ENCODE measurements at places on chromosomes 3 and 15.

GRCh38 chr3:851098-851790, 241.6 kb upstream of the CNTN6 start:
- no peak for DNase-seq

DNA sequence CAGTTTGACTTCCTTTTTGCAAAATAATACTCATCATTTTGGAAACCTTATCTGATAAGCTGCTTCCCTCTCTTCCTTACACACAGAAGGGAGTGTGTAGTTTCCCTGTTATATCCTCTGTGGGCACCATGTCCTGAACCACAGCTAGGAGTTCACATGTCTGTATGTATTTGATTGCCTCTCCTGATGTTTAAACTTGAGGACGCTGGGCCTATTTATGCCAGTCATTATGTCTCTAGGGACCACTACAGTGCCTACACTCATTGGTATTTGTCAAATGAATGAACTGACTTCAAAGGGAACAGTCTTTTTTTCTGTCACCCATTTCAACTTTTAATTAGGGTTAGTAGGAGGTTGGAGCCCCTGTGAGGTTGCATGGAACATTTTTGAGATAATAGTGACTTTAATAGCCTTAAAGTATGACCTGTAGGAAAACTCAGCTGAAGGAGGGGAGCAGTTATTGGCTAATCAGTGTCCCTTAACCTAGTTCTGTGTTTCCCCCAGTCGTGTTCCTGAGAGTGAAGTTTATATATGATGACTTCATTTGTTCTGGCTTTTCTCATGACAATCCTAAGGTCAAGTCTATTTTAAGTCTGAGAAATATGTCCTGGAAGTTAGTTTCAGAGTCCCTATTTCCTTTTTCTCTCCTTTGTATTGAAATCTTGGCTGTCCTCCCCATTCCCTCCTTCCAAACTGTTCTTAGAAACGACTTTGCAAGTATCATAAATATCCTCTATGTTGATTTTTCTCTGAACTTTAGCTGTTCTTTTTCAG, 28.9 kb downstream of the PDE8A start:
- DNase-seq: no peak

DNA sequence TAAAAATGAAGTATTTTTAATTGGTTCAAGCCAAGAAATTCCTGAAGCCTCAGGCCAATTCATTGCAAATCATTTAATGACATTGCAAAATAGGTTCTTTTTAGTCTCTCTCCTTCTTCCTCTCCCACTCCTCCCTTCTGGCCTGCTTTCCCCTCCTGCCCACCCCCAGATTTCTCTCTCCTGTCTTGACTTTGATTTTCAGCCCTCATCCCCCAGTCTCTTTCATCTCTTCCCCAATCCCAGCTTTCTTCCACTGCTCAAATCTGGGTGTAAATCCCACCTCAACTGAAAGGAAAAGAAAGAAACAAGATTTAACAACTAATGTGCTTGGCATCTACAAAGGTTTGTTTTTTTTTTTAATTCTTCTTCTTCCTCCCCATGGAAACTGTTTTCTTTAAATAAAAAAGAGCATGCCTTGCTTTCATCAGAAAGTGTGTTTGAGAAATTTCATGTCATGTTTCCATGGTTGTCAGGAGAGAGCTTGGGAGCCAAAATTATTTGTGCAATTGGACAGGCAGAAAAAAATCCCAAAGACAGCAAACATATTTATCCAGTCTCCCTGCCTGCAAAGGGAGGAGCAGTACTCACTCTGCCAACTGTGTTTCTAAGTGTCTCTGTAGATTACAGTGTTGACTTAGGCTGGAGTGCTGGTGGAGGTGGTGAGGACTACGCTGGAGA, 50.4 kb downstream of the BOC start:
- DNase-seq: no peak

GRCh38 chr3:195104340-195104739, 166.6 kb downstream of the XXYLT1 start:
- DNase-seq: no peak

DNA sequence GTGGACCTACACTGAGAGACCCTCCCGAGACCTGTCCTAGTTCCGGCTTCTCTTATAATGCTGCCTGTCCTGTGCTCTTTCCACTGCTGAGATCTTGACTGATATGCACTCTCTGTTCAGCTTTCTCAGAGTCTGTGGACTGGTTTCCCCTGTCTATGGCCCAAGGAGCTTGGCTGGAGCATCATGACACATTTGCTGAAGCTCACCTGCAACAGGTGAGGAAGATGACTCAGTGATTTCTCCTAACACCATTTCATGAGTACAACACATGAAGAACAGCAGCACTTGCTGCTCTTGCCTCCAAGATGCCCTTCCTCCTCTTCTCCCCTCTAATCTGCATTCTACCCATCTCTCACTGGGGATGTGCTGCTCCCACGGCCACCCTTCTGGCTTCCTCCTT, 92.1 kb downstream of the DUT start:
- DNase-seq: no peak

GRCh38 chr3:42472555-42472954, 29.9 kb upstream of the VIPR1 start:
- no peak for DNase-seq

- DNase-seq: no peak
Observed at GRCh38 chr3:60045686-60046085, 995.9 kb upstream of the CFAP20DC start.

DNA sequence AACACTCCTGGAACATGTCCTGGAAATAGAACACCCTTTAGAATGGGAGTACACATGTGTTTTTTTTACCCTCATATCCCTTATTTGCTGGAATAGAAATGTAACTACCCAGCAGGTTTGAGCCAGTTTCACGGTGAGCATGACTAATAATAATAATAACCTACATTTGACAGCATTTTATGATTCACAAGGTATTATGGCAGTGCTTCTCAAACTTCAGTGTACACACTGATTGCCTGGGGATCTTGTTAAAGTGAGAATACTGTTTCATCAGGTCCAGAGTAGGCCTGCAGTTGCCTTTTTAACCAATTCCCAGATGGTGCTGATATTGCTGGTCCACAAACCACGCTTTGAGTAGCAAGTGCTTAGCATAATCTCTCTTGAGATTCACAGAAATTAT, 63.9 kb downstream of the NFKBIZ start:
- DNase-seq: no peak

DNA sequence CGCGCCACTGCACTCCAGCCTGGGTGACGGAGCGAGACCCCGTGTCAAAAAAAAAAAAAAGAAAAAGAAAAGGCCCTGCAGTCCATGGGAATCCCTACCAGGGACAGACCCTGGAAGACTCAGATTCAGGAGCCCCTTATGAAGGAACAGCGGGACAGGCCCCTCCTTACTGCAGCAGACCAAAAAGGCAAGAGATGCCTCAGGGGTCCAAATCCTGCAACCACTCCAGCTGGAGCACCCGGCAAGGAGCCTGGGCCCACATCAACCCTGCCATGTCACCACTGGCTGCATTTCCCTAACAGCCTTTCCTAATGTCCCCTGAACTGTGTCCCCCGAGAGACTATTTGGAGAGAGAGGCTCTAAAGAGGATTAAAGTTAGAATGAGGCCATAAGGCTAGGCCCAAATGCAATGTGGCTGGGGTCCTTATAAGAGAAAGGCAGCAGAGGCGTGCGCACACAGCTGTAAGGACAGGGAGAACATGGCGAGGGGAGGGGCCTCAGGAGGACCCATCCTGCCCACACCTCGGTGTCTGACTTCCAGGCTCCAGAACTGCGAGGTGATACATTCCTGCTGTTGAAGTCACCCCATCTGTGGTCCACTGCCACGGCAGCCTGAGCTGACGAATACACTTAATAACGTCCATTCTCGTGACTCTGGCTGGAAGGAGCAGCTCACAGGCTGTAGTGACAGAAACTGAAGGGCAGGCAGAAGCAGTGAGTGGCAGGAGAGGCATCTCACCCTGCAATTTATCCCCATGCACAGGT, 78.1 kb downstream of the ATP10A start:
- no peak for DNase-seq

GRCh38 chr15:62334536-62334935, 169.5 kb upstream of the C2CD4B start:
- no peak for DNase-seq

GRCh38 chr3:146037697-146038096, 123.3 kb downstream of the PLOD2 start:
- DNase-seq: no peak

GRCh38 chr3:122314228-122314876, 10.7 kb upstream of the CSTA start:
- DNase-seq: no peak

DNA sequence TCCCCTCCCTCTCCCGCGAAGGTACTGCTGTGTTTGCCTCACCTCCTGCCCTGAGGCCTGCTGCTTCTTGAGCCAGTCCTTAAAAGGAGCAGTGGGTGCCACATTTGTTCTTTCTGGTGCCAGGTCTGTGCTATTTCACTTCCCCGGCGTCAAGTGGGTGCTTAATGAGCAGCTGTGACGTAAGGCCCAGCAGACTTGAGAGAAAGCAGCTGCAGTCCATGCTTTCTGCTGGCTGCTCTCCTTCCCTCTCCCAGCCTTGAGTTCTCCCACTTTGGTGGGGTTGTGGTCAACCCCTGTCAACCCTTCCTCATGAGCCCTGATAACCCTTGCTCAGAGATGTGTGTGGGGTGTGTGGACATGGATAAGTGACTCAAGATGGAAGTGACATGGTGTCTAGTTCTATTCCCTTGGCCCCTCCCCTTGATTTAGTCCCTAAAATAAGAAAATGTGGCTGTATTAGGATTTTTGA, 6.9 kb downstream of the INAFM2 start:
- no peak for DNase-seq

- peak; percentile 28 for DNase-seq
Observed at GRCh38 chr15:58724466-58724865, 25.0 kb downstream of the ADAM10 start.

- DNase-seq: no peak
Observed at GRCh38 chr3:194995334-194995733, 275.6 kb downstream of the XXYLT1 start.

DNA sequence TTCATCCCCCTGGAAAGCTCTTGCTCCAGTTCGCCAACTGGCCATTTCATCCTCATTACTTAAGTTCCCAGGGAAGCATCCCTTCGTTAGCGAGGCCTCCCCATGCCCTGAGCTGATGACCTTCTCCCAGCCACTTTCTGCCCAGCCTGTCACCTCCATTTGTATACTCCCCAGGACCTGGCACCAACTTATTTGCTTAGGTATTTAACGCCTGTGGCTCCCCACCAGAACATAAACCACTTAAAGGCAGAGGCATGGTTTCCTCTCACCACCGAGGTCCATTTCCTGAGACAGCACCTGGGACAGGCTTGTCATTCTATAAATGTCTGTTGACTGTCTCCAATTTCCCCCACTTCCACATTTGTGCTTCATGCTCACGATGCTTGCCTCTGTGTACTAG, 189.0 kb downstream of the ZNF621 start:
- peak; percentile 6 for DNase-seq

DNA sequence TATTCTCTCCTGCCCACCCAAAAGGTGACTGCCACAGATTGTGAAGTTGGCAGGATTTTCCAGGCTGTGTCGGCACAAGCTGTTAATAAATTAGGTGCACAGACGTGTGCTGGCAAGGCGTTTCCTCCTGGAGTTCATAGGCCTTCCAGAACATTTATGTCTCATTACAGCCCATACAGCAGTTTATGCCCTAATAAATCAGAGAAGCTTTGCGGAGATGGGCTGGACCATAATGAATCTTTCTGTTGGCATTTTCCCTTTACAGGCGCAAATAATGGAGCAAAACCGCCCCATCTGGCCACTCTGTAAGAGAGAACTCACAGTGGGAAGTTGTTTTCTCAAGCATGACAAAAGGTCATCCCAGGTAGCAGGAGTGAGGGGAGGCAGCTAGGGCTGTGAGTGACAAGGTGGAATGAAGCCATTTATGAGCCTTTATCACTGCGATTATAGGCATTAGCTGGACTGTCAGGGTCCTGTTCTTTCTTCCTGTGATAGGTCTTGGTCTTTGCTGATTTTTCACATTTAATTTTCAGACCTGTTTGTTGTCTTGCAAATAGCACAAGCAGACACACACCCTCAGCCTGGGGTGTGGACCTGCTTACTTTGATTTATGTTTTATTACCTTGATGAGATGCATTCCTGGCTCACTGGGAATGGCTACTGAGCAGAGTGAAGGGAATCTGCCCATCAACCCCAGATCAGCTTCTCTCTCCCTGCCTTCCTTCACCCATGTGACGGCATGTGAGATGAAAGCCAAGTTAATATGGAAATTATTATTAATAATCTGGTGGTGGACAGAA, 257.5 kb downstream of the LRTM1 start:
- no peak for DNase-seq

GRCh38 chr3:124633524-124633923, 96.7 kb upstream of the UMPS start:
- DNase-seq: no peak

Data from GM06990 (cell line).